Ascending aorta (tissue), 2 donors: ENCODE measurements at places on chromosomes 2 and 18. TPM values are rescaled to one million over a fixed set of nuclear protein-coding genes. Genes with fewer than 3 reads are reported as not detected.

DNA sequence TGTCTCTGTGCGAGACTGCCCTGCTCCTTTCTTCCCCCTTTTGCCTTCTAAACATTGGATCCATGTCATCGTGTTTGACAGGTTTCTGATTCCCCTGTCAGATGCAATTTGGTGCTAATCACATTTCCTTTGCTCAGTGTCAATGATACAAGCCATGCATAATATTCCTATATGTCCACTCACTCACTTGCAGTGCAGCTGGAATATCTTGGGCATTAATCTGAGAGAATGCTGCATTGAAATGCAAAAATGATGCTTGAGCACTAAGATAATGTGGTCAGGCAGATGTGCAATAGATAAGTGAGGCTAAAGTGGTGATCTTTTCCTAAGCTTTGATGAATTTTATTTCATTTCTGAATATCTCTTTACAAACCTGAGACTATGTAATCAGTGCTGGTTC lies 375.5 kb downstream of the PARD3B start:
- DNase-seq, result no peak

- no peak for DNase-seq
These were observed 62.6 kb upstream of the FN1 start for GRCh38 chr2:215498431-215498830.

- no peak for DNase-seq
These were observed 115.4 kb downstream of the KYNU start for GRCh38 chr2:142992840-142993239.

DNA sequence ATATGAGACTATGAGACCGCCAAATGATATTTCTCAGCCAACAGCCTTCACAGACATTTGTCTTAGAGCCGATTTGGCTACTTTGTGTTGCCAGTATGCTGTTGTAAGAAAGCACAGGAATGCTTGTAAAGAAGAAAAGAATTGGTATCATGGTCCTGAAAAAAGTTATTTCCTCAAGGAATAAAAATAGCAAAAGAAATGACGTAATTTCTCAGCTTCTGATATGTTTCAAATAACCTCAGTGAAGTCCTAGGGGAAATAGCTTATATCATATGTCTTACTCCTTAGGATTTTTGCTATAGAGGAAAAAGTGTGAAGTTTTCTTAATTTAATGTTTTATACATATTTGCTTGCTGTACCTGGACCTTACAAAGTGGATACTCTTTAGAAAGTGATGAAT lies 23.0 kb downstream of the SCN1A start:
- DNase-seq, result no peak

The ALK gene
- not detected for total RNA-seq

The XDH gene
- not detected for total RNA-seq
